Activated CD4-positive, alpha-beta T cell treated with anti-CD3 and anti-CD28 coated beads, Interleukin-2, amount 50 U/mL, for 24 hours (primary cell): ENCODE measurements at places on chromosomes 4 and X.
A peak's percentile ranks its signal among the peaks of the same experiment; 100 is the strongest.

GRCh38 chrX:147827070-147827469, 84.6 kb upstream of the FMR1 start:
- no peak for DNase-seq

DNA sequence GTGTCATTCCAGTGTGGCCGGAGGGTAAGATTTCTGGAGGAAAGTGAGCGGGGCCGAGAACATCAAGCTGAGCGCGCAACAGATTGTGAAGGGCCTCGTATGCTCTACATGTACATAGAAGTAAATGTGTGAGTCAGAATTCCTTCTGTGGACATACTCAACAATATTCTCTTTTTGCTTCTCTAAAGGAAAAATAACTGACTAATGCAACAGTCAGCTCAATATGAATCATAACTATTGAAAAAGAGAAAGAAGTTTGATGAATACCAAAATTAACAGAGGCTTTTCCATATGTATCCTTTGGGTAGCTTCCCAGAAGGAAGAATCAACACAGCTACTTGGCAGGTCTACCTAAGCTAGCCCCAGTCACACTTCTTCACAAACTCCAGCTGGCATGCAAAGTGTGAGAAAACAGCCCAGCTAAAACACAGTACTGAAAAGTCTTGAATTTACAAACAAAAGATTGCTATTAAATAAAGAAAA, 87.5 kb upstream of the ZFP42 start:
- no peak for DNase-seq

- no peak for DNase-seq
These were observed 35.1 kb downstream of the ARHGAP24 start for GRCh38 chr4:85509882-85510631.

- DNase-seq, result no peak
These were observed 286.4 kb downstream of the PRDM5 start for GRCh38 chr4:120636120-120636630.

DNA sequence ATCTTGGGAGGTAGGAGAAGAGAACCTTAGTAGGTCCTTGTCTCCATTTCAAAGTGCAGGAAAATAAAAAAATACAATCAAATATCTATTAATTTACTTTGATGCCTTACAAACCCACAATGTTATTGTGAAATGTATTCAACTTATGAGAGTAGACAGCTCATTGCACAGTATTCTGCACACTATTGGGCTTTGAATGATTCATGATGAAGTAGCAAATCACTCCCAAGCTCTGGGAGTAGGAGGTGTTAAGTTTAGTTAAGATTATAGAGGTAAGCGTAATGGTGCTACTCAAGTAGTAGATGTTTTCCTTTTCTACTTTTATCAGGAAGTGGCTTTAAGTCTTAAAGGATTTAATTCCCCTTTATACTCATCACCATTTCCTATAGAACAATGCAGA, 32.8 kb upstream of the TMPRSS11A start:
- DNase-seq, result no peak

DNA sequence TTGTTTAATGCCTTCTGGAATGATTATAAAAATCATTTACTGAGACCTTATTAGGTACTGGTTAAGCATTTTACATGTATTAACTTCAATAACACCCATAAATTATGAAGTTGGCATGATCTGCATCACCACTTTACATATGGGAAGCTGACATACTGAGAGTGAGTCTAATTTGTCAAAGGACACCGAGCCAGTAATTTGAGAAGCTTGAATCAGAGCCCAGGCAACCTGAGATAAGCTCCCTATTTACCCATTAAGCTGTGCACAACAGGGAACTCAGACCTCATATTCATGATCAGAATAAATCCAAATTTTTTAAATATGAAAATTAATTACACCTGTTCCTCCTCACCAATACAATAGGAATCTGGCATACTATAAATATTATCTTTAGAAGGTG, 247.9 kb upstream of the EPHA5 start:
- no peak for DNase-seq

- DNase-seq, result no peak
These were observed 8.8 kb downstream of the ADH5 start for GRCh38 chr4:99079625-99080295.

DNA sequence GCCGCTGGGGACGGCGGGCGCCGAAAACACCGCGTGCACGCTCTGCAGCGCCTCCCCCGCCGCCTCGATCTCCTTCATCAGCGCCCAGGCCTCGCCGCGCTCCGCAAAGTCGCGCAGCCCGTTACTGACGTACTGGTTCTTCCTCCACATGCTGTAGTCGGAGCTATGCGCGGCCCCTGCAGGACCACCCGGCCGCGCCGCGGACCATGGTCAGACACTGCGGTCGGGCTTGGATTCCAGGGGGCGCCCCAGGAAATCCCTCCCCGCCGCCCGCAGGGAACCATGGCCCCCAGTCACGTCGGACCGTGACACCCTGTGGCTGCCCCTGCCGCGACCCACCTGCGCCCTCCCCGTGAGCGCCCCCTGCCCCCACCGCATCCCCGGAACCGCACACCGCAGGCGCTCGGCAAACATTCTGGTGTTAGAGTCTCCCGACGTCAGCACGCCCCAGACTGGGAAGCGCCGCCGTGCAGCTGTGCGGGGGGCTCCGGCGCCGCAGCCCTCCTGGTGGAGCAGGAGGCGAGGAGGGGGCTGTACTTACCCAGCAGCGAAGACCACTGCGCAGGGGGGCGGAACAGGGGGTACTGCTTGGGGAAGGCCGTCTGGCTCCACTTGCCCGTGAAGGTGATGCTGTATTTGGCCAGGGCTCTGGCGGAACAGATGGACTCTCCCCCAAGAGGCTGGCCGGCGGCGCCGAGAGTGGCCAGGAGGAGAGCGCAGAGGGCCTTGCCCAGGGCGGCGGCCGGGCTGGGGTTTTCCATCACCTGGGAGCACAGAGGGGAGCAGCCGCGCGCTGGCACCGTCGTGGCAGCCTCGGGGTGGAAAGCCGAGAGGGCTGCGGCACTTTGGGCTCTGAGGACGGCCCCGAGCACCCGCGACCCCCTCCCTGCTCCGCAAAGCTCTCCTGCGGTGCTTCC, 814 bp downstream of the SPON2 start:
- DNase-seq, result no peak

- DNase-seq, result no peak
These were observed 88.8 kb downstream of the BCOR start for GRCh38 chrX:40008791-40009461.

DNA sequence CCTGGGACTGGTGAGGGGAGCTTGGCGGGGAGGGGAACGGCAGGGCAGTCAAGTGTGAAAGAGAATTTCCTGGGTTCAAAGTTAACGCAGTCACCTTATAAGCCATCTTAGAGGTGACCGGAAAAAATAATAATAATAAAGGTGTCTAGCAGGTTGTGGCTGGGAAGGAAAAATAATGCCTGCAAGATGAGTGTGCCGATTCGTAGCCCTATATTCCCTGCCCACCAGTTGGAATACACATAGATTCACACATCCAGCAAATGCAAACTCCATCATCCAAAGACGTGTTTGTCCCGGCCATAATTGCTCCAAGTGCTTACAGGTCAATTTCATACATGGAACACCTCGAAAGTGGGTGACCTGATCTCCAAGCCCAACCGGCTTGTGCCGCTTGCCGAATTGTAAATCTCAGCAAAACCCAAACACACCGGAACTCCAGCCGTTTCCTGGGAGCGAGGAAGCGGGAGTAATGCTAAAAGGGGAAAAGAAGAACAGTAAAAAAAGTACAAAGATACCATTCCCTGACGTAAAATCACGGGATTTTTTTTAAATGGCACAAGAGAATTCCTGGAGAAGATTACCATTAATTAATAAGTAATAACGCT, 1.3 kb upstream of the FAT1 start:
- no peak for DNase-seq

- no peak for DNase-seq
These were observed 299.0 kb upstream of the MAGEC2 start for GRCh38 chrX:142503967-142504643.

- DNase-seq, result no peak
These were observed 27.5 kb upstream of the PDGFC start for GRCh38 chr4:156999175-156999517.

DNA sequence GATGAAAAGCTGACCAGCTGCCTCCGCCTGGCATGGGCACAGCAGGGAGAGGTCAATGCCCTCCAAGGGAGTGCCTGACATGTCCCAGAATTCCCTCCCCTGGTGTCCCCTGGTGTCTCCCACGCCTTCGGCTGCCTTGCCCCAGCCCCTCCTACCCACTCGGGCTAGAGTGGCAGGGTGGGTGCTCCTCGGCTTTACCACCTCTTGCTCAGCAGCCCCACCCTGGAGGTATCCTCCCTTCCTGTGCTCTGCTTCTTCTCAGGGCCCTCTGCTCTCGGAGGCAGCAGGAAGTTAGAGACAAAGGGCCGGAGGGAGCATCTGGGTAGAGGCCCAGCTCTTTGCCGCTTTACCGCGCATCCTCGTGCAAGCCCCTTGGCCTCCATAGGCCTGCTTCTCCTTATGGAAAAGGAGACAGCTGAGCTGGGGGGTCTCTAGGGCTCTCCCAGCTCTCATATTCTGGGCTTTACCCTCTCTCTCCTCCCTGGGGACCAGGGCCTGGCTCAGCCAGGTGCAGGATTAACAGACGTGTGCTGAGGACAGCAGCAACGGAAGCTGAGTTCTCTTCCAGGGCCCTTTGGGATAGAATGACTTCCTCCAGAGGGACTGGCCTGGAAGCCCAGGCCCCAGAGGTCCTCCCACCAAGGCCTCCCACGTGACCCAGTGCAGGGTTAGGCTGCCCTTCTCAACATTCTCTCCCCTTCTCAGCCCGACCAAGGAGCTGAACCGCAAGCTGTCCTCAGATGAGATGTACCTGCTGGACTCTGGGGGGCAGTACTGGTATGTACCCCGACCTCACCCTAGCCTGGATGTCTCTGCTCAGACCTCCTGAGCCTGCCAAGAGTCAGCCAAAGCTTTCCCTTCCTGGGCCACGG, 17.2 kb downstream of the XPNPEP2 start:
- DNase-seq, result no peak

DNA sequence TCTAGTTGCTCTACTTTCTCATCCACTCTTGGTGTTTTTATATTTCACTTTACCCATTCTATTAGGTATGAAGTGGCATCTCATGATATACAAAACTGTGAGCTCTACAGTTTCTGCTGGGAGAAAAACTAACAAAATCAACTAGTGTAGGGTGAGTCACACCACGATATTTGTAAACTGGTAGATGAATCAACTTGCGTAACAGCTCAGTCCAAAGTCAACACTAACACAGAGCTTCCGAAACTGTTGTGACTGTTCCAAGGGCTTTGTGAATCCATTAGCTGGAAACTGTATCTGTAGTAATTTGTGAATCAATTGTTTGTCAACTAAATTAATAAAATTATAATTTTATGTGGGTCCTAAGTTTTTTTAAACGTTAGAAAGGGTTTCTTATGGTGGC, 119.8 kb upstream of the TSPAN5 start:
- no peak for DNase-seq

- DNase-seq, result no peak
These were observed 43.5 kb downstream of the DCTD start for GRCh38 chr4:182873726-182874125.

GRCh38 chr4:56979421-56980072, 851 bp downstream of the POLR2B start:
- no peak for DNase-seq

GRCh38 chr4:75564023-75564422, 8.2 kb downstream of the ODAPH start:
- DNase-seq, result no peak

GRCh38 chr4:3037957-3038461, 36.3 kb downstream of the HTT-AS start:
- no peak for DNase-seq

GRCh38 chr4:10959586-10959985, 275.0 kb upstream of the CLNK start:
- DNase-seq, result no peak

DNA sequence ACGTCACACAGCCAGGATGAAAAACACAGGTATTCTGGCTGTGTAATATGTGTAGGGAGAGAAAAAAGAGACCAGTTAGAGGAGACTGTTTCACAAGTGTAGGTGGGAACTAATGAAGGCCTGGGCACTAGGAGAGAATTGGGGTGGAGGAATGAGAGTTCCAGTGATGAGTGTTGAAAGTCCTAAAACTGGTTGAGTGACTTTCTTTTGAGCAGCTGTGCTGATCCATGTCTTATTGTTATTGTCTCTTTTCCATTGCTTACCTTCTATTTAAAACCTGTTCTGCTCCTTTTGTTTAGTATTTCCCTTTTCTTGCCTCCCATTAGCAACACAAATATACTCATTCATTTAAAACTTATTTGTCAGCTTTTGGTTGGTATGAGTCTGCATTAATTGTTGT, 88.7 kb downstream of the PDLIM5 start:
- no peak for DNase-seq

GRCh38 chr4:10554694-10555093, 97.5 kb upstream of the ZNF518B start:
- DNase-seq, result peak; percentile 14

DNA sequence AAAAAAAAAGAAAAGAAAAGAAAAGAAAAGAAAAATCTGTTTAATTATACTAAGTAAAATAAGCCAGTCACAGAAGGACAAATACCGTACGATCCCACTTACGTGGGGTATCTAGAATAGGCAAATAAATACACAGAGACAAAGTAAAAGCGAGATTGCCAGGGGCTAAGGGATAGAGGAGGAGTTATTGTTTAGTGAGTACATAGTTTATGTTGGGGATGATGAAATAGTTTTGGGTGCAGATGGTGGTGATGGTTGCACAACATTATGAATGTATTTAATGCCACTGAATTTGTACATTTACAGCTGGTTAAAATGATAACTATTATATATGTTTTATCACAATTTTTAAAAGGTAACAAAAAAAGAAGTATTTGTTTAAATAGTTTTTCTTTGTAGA, 7.1 kb downstream of the CA5B start:
- no peak for DNase-seq

DNA sequence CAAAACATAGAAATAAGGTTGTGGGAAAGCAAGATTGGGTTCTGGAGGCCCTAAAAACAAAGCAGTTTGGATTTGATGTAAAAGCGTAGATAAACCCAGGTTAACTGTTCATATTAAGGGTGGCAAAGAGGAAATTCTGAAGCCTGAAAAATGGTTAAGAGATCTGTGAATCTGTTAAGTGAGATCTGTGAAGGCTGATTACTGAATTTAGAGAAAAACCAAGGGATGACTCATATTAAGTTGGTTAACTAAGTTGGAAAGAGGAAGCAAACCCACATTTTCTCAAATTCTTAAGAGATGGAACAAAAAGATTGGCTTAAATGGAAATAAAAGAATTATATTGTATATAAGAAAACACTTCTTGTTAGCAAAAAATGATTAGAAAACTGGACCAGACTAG, 22.8 kb downstream of the GPAT3 start:
- no peak for DNase-seq
